ENCODE measurements at places on chromosomes 7 and 10.
A peak's percentile ranks its signal among the peaks of the same experiment; 100 is the strongest.

DNA sequence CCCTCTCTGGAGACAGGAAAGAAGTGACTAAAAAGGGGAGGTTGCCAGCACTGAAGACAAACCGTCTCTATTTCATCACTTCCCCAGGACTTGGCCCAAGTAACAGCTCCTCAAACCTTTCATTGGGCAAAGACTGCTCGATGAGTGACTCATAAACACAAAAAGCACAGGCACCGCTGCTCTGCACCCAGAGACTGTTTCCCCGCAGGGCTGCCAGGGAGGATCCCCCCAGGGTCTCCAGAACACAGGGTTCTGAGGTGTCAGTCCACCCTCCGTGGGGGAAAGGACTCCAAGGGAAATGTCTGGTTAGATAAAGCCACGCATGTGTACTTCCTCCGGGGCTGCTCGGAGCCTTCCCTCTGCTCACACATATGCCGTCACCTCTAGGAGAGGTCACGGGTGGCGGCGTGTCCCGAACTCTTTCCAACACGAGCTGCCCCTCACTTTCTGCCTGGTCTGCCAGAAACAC, 59.9 kb downstream of the INSIG1 start:
- no peak for DNase-seq

DNA sequence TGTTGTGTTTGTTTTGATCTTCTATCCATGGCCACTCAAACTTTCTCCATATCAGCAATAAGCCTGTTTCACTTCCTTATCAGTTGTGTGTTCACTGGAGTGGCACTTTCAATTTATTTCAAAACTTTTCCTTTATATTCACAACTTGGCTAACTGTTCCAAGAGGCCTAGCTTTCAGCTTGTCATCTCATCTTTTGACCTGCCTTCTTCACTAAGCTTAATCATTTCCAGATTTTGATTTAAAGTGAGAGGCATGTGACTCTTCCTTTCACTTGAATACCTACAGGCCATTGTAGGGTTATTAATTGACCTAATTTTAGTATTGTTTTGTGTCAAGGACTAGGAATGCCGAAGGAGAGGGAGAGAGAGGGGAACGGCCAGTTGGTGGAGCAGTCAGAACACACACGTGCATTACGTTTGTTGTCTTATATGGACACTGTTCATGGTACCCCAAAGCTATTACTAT, 5.5 kb upstream of the GNAT3 start:
- DNase-seq = no peak

- peak; percentile 31 for DNase-seq
Observed at GRCh38 chr10:6778992-6779701, 199.1 kb upstream of the PRKCQ start.

GRCh38 chr7:137695942-137696341, 150.8 kb downstream of the DGKI start:
- DNase-seq = no peak

GRCh38 chr10:47447705-47448104, 36.2 kb downstream of the ANXA8 start:
- no peak for DNase-seq

DNA sequence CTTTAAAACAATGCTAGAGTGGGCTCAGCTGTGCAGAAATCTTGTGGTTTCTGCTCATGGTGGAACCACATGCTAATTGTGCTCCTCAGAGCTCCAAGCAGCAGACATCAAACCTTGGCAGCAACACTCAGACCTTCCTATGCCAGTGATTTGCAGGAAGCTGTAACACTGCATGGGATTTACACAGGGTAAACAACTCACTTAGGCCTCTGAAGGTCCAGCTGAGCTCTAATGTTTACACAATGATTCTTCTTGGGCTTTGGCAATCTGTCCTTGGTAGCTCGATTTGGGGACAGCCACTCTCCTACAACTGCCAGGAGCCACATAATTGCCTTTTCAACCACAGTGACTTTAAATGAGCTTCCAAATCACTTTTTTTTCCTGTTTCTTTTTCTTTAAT, 97.7 kb upstream of the PDLIM1 start:
- no peak for DNase-seq

DNA sequence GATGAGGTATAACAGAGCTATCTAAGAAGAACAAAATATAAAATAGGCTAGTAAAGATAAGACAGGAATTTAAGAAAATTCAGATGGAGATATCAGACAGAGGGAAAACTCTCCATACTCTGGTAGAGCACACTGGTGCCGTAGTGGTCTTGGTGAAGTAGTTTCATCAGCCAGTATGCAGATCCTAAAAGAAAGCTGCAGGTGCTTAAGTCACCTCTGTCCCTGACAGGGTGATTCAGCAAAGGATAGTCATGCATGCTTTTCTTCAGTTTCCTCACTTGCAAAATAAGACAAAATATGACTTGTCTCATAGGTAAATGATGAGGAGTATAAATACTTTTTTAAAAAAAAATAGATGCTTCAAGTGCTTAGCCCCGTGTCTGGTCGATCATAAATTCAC, 794.9 kb downstream of the TNS3 start:
- DNase-seq = no peak

GRCh38 chr10:24305551-24306506, 96.9 kb downstream of the KIAA1217 start:
- no peak for DNase-seq

DNA sequence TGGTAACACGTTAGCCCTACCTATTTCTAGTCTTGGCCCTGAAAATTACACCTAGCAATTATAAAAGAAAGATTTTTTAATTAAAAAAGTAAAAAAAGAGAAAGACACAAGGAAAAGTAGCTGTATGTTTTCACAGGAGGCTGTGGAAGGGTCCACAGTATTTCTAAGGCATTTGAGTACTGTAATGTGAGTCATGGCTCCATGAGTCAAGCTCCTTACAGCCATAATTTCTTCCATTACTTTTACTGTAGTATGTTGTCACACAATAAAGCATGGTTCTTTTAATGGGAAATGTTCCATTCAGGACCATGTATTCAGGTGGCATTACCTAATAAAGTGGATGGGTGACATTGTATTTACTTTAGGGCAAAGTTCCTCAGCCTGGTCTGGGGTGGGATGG, 113.4 kb downstream of the GPR37 start:
- DNase-seq = no peak

- DNase-seq = peak; percentile 71
Observed at GRCh38 chr10:122462533-122463465, 1.4 kb downstream of the HTRA1 start.

GRCh38 chr7:87475359-87476178, at the start of gene ABCB4:
ABCB4 (minus strand) TSS chr7:87475680; CDS start chr7:87475465, 215 bp downstream.
- DNase-seq = no peak

- DNase-seq = peak; percentile 76
Observed at GRCh38 chr10:90871766-90872647, at the start of gene RPP30. RPP30 (plus strand) TSS chr10:90871974; CDS start chr10:90871987, 13 bp downstream.

- peak; percentile 27 for DNase-seq
Observed at GRCh38 chr10:59622320-59623132, 87.1 kb downstream of the SLC16A9 start.

DNA sequence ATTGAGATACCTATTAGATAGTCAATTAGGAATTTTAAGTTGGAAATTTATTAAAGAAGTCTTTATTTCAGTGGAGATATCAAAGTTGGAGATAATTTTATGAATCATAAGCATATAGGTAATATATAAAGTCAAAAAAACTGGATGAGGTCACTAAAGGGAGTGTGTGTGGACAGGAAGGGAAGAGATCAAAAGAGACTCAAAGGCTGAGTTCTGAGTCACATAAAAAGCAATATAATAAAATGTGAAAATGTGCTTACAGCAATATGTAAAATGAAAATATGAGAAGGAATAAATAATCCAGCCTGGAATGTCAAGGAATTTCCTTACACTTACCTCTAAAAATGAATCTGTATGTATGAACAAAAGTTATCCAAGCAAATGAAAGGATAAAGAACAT, 583.3 kb upstream of the SORCS1 start:
- no peak for DNase-seq

- DNase-seq = no peak
Observed at GRCh38 chr10:79452174-79452611, 6.8 kb upstream of the ZCCHC24 start.

GRCh38 chr7:36301914-36302771, 87.5 kb upstream of the ANLN start:
- no peak for DNase-seq
